ENCODE measurements at places on chromosomes 2 and 18.

- no peak for DNase-seq
Measured at GRCh38 chr2:103276869-103277268, 515.0 kb downstream of the TMEM182 start.

DNA sequence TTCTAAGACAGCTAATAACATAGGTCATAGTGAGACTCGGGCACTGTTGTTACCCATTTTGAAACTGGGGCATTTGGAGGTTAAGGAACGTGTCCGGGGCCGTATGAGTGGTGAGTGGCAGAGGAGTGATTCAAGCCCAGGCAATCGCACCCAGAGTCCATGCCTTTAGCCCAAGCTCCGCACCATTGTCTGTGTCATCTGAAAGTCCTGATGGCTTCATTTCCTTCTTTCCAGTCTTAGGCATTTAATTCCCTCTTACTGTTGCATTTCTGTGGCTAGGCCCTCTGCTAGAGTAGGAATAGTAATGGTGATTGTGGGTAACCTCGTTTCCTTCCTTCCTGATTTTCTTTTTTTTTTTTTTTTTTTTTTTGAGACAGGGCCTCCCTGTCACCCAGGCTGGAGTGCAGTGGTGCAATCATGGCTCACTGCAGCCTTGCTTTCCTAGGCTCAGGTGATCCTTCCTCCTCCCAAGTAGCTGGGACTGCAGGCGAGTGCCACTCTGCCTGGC, 49.8 kb upstream of the ASB1 start:
- DNase-seq = no peak

DNA sequence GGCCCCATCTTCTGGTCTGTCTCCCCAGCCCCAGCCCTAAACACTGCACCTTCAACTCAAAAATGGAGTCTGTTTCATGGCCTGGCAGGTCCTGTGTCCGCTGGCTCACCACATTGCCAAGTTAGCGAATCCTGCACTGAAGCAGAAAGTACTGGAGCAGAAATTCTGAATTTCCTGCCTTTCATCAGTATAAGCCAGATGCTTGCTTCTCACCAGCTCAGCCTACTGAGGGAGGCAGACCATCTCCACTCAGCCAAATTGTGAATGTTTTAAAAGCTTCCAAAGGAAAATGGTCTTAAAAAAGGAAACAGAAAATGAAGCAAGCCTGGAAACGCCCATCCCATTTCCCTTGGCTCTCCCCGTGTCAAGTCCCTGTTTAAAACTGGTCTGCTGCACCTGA, 157.8 kb downstream of the C1D start:
- no peak for DNase-seq

- no peak for DNase-seq
Measured at GRCh38 chr18:3604498-3605408, 154.8 kb downstream of the TGIF1 start.

DNA sequence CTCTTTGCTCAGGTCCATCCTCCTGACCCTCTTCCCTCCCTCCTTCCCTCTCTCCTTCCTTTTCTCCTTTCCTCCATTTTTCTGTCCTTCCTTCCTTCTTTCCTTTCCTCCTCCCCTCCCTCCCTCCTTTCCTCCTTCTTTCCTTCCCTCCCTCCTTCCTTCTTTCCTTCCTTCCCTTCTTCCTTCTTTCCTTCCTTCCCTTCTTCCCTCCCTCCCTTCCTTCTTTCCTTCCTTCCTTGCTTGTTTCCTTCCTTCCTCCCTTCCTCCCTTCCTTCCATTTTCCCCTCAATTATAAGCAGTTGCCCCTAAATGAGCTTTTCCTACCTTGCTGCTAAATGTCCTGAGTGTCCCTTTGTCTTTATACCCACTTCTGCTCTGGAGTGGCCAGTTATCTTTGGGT, 103.3 kb downstream of the NDUFA10 start:
- no peak for DNase-seq

GRCh38 chr2:107685421-107685986, 141.2 kb upstream of the RGPD4 start:
- no peak for DNase-seq

Measured in activated naive CD4-positive, alpha-beta T cell treated with Interleukin-2 at 50 U/mL for 16 hours (primary cell).